Naive thymus-derived CD8-positive, alpha-beta T cell (primary cell): ENCODE measurements at places on chromosomes 4 and X.

DNA sequence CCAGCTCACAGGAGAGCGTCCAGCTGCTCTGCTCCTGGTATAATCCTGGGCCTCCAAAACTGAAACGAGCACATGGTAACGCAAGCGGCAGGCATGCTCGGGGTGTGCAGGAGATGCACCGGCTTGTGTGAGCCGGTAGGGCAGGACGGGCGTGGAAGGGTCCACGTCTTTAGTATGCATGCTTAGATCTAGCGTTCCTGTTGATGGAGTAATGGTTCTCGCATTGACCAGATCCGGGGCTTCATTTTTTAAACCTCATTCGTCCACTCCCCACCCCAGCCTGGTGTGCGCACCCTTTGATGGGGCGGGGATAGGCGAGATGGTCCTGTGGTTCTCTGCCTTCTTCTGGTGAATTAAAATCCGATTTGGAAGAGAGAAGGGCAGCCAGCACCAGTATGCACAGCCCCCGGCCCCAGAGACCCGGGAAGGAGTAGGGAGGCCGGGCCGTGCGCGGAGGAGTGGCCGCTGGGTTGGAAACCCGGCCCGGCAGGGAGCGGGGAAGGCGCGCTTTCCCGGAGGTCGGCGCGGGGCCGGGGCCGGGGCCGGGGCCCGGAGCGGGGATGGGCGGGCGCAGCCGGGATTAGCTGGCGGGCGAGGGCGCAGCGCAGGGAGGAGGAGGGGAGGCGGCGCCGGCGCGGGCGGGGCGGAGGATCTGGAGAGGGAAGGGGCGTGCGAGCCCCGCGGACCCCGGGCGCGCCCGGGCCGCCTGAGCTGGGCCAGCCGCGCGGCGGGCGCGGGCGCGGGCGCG lies 39.9 kb downstream of the FAM149A start:
- DNase-seq, result no peak

DNA sequence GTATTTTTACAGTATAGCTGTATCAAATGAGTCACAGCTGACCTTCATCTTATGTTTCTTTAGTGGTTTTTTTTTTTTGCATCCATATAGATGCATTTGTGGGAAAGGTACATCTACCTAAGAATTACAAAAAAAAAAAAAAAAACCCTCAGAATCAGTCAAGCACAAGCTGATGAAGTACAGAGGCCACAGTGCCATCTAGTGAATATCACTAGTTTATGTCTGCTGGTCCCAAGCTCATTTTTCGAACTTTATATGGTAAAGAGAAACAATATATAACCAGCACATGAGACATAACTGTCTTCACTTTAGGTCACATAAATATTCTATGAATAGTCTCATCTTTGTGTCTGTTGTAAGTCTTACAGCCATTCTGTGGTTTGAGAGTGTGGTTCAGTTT lies 220.1 kb downstream of the DLG3 start:
- no peak for DNase-seq

GRCh38 chr4:74751856-74752255 lies 42.5 kb downstream of the BTC start:
- no peak for DNase-seq

- no peak for DNase-seq
Observed at GRCh38 chr4:38235354-38235753, 275.2 kb downstream of the PTTG2 start.

DNA sequence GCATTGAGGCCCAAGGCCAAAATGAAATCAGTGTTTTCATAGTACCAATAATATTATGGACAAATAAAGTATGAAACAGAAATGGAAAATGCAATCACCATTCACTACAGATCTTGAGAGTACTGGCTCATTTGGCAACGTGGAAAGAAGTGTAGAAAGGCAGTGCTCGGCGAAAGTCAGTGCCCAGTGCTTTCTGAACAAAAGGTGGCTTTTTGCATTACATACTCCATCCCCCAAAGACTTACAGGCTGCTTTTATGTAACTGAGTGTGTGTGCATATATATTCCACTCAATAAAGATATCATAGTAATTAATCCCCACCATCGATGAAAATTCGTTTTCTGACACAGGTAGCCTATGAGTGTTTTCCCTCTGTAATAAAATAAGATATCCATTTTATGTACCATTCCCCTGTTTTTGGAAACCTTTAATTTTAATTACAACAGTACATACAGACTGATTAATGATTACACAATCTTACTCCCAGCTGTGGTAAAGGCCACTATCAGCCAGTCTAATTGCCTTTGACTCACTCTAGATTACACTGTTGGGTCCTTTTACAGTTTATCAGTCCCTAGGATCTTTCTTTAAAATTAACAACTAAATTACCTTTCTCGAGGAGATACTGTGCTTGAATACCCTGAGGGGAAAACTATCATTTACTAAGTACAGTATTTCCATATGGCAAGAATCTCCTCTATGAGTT lies 65.9 kb downstream of the MAD2L1 start:
- no peak for DNase-seq

DNA sequence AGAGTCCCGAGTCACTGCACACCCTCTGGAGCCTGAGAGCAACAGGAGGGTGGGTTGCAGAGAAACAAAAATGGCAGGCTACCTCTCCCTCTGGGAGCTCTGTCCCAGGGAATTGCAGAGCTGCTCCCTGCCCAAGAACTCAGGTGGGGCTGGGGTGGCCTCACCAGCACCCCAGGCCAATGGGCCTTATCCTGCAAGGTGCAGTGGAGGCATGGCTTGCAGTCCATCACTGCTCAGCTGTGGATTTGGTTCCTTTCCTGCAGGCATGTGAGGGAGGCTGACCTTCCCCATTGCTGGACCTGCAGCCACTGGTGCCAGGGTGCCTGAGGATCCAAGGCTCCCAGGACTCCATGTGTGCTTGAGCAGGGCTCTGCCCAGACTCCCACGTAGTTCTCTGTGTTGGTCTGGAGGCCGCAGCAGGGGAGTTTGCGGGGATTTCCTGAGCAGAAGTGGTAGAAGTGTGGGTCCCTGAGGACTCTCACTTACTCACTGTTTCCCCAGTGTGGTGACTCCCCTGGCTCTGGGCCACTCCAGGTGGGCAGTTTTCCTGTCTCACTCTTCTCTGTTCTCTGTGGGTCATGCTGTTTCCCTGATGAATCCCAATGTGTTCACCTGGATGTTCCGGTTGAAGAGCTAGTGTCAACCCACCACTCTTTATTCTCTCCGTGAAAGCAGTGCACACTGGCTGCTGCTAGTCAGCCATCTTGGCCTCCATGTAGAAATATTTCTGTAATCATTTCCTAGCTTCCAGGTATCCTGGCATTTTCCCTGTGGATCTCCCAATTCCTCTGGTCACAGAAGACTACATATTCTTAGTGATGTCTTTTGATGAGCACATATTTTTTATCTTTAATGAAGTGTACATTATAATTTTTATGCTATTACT lies 82.3 kb downstream of the ARHGAP24 start:
- no peak for DNase-seq

DNA sequence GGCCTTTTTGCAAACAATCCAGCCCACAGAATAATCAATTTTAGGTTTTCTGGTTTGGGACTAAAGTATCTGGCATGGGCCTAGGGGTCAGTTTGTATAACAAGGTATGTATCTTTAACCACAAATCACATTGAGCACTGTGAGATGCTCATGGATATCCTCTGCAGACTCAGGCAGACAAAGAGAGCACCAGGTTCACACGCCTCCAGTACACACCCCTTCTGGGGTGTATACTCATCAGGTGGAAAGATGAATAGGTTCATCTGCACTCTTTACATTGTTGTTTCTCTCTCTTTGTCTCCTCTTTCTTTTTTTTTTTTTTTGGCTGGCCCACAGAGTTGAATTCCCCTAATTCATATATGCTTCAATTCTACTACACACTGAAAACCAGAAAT lies 21.1 kb downstream of the TEC start:
- no peak for DNase-seq

DNA sequence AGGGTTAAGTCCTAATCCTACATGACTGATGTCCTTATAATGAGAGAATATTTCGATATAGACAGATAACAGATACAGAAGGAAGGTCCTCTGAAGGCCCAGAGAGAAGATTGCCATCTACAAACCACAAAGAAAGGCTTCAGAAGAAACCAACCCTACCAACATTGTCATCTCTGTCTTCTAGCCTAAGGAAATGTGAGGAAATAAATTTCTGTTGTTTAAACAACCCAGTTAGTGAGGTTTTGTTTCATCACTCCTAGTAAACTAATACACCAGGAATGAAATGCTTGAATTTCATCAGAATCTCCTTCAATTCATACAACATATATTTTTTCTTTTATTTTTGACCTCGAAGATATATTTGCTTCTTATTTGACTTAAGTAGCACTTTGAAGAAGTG lies 1527.8 kb downstream of the STIM2 start:
- no peak for DNase-seq

DNA sequence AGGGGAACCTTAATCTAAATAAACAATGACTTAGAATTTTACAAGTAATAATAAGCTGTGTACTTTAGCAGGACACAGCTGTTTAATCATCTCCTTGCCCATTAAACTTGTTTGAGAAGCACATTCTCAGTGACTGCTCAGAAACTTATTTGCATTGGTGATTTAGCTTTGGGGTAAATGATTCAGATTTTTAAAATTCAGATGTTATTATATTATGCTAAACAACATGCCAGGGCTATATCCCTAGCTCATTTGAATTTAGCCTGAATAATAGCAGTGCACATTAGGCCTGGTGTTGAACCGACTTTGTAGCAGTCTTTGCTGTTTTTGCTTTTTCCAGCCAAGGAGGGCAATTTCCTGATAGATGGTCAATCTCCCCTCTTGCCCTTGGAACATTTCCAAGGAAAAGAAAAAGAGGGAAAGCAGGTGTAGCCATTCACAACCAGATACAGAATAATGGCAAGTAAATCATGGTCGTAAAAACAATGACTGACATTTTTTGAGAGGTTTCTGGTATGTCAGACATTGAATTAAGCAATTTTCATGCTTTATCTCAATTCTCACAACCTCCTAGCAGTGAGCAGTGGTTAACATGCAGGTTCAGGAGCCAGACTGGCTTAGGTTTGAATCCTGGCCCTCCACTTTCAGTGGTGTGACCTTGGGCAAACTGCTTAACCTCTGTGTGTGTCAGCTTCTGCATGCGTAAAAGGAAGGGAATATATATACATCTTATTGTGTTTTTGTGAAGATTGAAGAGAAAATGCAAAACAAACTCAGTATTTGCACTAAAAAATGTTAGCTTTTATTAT lies 16.8 kb downstream of the ARHGEF38 start:
- DNase-seq, result no peak

- DNase-seq, result no peak
Observed at GRCh38 chrX:106718709-106719108, 7.8 kb upstream of the RNF128 start.

DNA sequence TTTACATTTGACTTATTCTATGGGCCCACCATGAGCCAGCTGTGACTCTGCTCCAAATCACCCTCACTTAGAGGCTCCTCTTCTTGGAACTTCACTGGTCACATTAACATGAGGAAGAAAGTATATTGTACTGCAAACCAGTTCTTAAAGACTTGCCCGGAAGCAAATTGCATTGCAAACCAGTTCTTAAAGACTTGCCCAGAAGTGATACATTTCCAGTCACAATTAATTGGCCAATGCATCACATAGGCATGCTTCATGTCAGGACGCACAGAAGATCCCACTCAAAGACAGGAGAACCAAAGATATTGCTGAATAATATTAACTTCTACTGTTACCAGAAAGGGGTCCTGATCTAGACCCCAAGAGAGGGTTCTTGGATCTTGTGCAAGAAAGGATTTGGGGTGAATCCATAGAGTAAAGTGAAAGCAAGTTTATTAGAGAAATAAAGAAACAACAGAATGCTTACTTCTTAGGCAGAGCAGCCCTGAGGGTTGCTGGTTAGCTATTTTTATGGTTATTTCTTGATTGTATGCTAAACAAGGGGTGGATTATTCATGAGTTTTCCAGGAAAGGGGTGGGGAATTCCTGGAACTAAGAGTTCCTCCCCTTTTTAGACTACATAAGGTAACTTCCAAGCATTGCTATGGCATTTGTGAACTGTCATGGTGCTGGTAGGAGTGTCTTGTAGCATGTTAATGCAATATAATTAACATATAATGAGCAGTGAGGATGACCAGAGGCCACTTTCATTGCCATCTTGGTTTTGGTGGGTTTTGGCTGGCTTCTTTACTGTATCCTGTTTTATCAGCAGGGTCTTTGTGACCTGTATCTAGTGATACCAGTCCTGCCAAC lies 54.6 kb upstream of the HCCS start:
- no peak for DNase-seq

DNA sequence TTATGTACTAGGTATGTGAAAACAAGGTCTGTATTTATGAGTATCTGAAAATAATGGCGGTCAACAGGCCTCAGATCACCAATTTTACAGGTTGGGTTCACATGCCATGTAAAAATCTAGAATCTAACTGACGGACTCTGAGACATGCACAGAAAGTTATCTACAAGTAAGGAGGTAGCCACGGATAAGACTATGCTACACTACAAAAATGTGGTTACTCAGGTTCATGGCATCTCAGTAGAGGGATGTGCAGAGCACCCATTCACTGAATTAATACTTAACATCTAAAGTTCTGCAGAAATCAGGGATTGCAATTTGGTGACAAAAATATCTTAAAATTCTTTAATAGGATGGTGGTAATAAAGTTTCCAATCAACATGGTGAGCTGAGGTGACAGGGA lies 155.9 kb downstream of the APBB2 start:
- DNase-seq, result no peak

DNA sequence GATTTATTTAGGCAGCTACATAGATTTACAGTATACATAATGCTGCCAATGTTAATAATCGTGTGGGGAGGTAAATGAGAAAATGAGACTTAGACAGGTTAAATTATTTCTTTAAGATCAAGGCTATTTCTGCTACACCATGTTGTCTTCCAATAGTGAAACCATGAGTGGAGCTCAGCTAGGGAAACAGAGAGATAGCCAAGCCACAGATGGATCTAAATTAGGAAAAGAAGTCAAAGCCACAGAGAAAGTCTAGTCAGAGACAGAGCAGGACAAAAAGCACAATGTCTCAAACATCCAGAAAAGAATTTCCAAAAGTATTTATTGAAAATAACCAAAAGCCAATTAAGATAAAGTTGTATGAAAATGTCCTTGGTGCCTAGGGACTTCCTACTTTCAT lies 867.2 kb upstream of the GRID2 start:
- DNase-seq, result no peak

DNA sequence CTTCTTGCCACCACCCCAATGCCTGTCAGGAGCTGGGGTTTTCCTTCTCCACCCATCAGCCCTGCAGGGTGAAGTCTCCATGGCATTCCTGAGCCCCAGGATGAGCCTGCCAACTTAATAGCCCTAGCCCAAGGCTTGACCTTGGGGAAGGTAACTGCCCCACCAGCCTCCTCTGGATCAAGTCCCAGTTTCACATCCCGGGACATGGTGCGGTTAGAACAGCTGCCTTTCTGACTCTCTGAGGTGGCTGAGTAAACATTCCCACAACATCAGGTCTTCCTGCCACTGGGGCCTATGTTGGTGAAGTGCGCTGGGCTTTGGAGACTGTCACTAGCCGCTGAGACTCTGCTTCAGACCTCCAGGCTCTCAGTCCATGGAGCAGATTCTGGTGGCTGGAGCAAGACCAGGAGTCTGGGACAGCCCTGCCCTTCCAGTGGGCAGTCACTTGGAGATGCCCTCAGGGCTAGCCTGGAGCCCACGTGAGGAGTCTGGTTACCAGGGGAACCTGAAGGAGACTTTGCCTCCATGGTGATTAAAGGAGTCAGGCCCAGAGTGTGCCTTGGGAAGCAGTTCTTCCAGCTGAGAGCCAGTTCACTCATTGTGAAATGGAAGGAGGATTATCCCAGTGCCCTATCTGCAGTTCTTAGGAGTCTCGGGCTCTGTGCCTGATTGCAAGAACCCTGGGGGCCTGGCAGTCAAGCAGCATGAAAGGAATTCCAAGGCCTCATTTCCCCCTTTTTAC lies 56.8 kb downstream of the SMIM20 start:
- no peak for DNase-seq

- DNase-seq, result no peak
Observed at GRCh38 chr4:53119680-53120079, 246.2 kb downstream of the SCFD2 start.

- DNase-seq, result no peak
Observed at GRCh38 chr4:142474398-142475087, 371.6 kb downstream of the INPP4B start.
